ENCODE measurements at places on chromosomes 5 and 9. TPM values are rescaled to one million over a fixed set of nuclear protein-coding genes. Genes with fewer than 3 reads are reported as not detected.
A peak's percentile ranks its signal among the peaks of the same experiment; 100 is the strongest.

- DNase-seq = peak; percentile 1
These were observed 505.6 kb downstream of the TLE1 start for GRCh38 chr9:81183761-81184160.

GRCh38 chr9:75658301-75658905 lies 232.1 kb upstream of the PCSK5 start:
- DNase-seq = no peak

GRCh38 chr5:100464418-100464817 lies 70.8 kb upstream of the FAM174A start:
- no peak for DNase-seq

GRCh38 chr5:17361331-17361730 lies 136.7 kb upstream of the TAF11L2 start:
- DNase-seq = no peak

The IL3 gene
- polyA plus RNA-seq = not detected

The MINAR2 gene
- polyA plus RNA-seq = not detected

The PRRC1 gene
- polyA plus RNA-seq = 71.3 TPM

The TXNDC15 gene
- polyA plus RNA-seq = 124 TPM

The DOK3 gene
- 1.2 TPM for polyA plus RNA-seq

The CCDC183 gene
- polyA plus RNA-seq = 0.20 TPM
